ENCODE measurements at places on chromosomes 2 and 18.

GRCh38 chr2:46951290-46952064 lies 35.9 kb upstream of the MCFD2 start:
- no peak for DNase-seq

- no peak for DNase-seq
Observed at GRCh38 chr2:96409820-96410164, 74.2 kb downstream of the NCAPH start.

DNA sequence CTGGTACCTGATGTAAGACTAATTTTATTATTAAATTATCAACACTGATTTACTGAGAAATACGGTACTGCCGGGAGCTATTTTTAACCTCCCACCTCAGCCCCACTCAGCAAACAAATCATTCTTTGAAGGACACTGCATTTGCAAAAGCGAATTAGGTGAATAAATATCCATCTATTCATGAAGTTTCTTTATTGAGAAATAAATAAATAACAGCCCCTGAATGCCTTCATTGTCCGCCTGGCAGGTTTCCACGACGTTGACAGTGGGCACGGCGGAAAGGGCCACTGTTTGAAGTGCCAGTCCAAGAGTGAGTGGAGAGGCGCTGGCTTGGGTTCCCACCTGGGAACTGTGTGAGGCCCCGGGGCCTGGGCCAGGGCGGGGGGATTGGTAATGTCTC lies 15.7 kb downstream of the C1QL2 start:
- DNase-seq, result no peak

DNA sequence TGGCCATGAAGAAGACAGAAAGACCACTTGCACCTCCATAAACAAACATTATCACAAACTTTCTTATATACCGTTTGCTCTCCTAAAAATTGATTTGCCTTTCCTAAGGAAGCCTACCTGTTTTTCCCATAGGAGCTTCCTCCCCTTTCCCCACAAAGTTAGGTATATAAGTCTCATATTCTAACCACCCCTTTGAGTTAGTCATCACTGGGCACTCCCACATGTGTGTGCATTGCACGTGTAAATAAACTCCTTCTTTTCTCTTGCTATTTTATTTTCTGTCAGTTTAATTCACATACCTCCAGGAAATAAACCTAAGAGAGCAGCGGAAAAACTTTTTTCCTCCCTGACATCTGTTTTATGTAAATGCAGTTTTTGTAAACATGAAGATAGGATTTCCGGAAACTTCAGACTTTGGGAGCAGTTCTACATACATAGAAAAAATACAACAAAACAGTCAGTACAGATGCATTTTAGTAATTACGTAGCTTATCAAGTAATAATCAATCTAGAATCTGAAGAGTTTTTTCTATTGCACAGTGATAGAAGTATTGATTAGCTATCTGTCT lies 46.6 kb downstream of the PLCL1 start:
- no peak for DNase-seq

- peak; percentile 64 for DNase-seq
Observed at GRCh38 chr18:9516437-9517064, 41.2 kb downstream of the RALBP1 start.

Data from LNCaP clone FGC (cell line).